ENCODE measurements at places on chromosomes 4 and X. TPM values are rescaled to one million over a fixed set of nuclear protein-coding genes. Genes with fewer than 3 reads are reported as not detected.

GRCh38 chrX:115018040-115018647 is 728 bp upstream of the IL13RA2 start:
- DNase-seq = no peak

GRCh38 chr4:105859233-105859632 is 36.0 kb upstream of the NPNT start:
- no peak for DNase-seq

DNA sequence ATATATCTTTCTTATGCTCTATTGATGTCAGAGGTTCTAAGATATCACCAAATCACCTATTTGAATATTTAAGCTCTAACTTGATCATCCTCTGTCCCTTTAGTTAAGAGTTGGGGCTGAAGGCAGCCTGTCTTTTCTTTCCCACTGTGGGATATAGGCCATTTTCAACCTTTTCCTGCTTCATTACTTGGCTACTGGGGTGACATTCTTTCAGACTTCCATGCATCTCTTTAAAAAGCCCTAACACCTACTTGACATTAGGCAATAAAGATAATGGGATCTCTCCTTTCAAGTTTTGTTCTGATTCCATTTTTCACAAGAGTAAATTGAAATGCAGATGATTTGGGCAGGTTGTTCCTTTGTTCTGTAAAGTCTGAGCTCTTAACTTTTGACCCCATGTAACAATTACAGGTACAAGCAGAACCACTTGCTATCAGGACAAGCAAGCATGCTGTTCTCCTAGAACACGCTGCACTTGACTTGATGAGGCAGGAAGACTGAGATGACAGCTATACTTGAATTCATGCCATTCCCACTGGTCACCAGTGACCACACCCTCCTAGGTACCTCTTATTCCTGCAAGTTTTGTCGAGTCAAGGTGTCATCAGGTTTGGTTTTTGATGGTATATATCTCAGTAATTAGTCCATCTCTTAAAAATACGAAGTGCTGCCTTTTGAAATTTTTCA is 18.2 kb downstream of the HOPX start:
- no peak for DNase-seq

- no peak for DNase-seq
Observed at GRCh38 chr4:152422817-152423320, 113.0 kb downstream of the FBXW7 start.

DNA sequence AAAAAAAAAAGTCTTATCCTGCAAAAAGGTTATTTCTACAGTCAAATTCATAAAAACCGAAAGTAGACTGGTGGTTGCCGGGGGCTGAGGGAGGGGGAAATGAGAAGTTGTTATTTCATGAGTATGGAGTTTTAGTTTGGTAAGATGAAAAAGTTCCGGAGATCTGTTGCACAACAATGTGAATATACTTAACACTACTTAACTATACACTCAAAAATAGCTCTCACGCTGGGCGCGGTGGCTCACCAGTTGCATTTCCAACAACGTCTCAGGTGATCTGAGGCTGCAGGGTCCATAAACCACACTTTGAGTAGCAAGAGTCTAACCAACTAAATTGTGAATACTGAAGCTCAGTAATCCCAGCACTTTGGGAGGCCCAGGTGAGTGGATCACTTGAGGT is 52.4 kb downstream of the ANOS1 start:
- DNase-seq = no peak

DNA sequence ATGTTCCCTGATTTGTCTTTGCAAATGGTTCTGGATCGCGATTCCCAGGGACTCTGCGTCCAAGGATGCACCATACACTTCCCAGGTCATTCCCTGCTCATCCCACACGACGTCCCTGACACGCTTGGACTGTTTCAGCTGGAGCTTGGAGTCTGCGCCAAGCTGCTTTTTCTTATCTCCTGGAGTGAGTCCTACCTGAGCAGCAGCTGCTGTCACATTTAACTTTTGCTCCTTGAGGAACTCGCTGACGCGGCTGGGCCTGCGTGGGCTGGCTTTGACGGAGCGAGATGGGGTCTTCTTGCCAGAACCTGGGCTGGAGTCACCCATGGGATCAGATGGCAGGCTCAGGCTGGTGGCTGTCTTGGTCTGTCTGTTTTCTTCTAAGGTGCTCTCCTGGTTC is 59.6 kb downstream of the GPRIN3 start:
- no peak for DNase-seq

DNA sequence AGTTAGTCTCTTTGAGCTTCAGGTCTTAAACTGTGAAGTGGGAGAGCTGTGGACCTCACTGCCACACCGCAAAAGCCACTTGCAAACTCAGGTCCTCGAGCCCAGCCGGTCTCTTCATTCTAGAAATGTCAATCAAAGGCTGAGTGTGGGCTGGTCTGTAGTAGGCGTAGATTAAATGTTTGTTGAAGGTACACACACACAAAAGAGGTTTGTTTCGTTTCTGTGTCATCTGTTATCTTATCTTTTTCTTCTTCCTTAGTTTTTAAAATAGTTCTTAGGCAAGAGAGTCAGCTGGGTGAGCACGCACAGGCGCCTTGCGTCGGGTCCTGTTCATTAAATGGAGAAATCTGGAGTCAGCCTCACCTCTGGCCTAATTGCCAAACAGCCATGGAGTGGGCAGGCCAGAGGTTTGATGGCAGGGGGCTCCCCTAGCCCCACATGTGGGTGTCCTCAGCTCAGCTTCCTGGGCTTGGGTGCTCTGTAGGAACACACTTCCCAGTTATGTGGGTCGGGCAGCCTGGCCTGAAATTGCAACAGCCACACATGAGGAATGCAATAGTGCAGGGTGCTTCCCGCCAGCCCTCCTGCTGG is 836 bp upstream of the PSAPL1 start:
- no peak for DNase-seq

DNA sequence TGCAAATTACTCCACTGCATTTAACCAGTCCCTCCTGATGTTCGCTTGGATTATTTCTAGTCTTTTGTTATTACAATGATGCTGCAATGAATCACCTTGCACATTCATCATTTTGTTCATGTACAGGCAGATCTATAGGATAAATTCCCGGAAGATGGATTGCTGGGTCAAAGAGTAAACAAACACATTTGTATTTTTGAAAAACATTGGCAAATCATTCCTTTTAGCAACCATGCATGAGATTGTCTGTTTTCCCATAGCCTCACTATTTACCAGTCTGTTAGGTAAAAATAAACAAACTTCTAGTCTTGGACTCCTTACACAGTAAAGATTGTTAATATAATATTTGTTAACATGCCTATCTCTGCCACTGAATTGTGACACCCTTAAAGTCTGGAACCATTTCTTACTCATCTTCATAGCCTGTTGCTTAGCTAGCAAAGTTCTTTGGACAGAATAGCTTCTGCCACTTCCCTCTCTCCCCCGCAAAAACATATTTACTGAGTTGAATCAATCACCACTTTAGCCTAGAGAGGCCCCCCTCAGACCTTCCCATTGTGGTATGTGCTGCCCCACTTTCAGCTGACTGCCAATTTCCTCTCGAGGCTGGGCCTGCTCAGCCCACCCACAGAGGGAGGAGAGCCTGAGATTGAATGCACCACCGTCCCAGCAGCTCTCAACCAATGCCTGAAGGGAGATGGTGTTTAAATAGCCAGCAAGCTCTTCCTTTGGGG is 108.4 kb upstream of the ATXN3L start:
- DNase-seq = no peak

Gene DOK7
- not detected for total RNA-seq

Data from activated T-cell treated with anti-CD3 and anti-CD28 coated beads, Interleukin-2, amount 50 U/mL, for 4 hours (primary cell).